ENCODE measurements at places on chromosomes 16 and 17.
A peak's percentile ranks its signal among the peaks of the same experiment; 100 is the strongest.

- no peak for DNase-seq
Measured at GRCh38 chr16:27370318-27370717, 31.7 kb upstream of the IL21R start.

DNA sequence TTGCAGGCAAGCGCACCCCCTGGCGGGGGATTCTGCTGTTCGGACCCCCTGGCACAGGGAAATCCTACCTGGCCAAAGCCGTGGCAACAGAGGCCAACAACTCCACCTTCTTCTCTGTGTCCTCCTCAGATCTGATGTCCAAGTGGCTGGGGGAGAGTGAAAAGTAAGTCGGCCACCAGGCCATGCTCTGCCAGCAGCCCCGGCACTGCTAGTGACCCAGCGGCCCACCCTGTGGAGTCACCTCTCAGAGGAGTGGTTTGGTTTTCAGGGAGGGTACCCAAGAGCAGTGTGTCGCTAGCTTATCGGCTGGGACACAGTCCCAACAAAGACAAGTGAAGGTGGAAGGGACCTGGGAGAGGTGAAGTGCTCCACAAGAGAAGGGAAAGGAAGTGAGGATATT lies 8.2 kb downstream of the VPS4A start:
- no peak for DNase-seq

DNA sequence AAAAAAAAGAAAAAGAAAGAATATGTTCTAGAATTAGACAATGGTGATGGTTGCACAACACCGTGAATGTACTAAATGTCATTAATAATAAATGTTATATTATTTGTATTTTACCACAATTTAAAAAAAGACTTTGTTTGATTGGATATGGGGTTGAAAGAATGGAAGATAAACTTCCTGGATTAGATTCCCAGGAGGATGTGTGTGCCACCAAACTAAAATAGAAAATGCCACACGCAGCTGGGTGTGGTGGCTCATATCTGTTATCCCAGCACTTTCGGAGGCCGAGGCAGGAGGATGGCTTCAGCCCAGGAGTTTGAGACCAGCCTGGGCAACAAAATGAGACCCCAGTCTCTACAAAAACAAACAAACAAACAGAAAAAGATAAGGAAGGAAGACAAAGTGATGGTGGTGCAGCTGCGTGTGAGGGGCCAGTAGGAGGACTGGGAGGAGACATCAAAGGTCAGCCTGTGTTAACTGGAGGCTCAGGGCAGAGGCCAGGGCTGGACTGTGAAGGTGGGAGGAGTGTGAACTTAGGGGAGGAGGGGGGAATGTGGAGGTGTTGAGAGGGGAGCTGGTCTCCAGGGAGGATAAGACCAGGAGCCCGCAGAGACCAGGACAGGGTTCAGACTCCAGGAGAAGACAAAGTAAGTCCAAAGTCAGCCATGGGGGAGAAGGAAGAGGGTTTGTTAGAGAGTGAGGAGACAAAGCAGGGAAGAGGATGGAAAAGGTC lies 4.1 kb downstream of the PECAM1 start:
- DNase-seq: no peak

DNA sequence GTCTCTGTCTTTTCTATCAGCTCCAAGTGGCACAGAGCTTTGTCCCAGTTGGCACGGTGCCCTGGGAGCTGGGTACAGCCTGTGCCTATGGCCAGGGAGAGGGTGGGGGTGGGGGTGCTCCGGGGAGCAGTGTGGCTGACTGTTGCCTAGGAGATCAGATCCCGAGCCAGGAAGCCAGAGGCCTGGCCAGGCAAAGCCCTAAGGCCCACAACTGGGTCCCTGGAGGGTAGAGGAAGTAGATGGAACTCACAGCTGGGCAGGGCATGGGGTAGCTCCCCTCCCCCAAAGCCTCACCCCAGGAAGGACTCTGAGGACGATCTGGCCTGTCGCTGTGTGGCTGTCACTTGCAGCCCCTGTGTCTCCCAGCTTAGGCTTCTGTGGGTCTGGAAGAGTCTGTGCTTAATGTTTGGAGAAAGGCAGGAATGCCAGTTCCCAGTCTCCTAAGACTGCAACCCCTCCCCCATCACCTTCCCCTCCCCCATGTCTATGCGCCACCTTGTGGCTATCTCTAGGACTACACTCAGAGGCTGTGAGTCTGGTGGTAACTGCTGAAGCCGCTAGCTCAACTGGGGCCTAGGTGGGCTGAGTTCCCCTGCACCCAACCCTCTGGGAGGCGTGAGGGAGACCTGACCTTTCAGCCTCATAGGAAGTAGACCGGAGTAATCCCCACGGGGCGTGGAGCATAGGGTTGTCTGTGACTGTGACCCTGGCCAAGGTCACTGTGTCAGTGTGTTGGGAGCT lies 12.6 kb downstream of the THRA start:
- peak; percentile 36 for DNase-seq

- no peak for DNase-seq
Measured at GRCh38 chr16:66299349-66299748, 67.1 kb upstream of the CDH5 start.

DNA sequence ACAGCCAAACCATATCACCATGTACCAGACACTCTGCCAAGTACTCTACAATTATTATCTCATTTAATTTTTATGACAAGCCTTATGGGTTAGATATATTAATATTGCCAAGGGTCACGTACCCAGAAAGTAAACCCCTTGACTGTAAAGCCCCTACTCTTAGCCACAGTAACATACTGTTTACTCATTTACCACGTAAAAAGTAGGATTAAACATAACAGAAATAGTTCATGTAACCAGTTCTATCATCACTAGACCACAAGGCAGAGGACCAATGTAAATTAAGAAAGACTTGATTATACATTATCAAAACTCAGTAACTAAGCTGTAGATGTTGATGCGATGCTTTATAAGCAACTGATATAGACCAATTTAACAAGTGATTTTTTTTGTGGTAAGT lies 101.5 kb upstream of the CNTNAP4 start:
- no peak for DNase-seq

GRCh38 chr16:67104845-67105244 lies 4.9 kb upstream of the PHAF1 start:
- no peak for DNase-seq

DNA sequence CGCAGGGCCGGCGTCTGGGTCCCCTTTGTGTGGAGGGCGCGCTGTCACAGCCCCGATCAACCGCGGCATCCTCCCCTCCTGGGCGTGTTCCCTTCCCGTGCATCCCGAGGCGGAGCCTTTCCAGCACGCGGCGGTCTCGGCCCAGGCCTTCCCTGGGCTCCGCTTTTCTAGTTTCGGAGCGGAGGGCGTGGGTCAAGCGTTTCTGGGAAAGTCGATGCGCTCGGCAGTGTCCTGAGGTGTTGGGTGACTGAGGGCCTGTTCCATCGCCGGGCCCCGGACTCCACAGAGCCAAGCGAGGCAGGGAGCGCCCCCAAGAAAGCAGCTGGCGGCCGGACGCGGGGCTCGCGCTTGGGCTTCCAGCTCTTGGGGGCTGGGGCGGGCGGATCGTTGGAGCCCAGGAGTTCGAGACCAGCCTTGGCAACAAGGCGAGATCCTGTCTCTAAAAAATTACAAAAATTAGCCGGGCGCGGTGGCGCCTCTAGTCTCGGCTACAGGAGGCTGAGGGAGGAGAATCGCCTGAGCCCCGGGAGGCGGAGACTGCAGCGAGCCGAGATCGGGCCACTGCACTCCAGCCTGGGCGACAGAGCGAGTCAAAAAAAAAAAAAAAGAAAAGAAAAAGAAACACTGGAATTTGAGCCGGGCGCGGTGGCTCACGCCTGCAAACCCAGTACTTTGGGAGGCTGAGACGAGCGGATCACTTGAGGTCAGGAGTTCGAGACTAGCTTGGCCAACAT lies 806 bp downstream of the IFT140 start:
- no peak for DNase-seq

GRCh38 chr17:18257982-18258355 lies 569 bp downstream of the FLII start:
- DNase-seq: no peak

DNA sequence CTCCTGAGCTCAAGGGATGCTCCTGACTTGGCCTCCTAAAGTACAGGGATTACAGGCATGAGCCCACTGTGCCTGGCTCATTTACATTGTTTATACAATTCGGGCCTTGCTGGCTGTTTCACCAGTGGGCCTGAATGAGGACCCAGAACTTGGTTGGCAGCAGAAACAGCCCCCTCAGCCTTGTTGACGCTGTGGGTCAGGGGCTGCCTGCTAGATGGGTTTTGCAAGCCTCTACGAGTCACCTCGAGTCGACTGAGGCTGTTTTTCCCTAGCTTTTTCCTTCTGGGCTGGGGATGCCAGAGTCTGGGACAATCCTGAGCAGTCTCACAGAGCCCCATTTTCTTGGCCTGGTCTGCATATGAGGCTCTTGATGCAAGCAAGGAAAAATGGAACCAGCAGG lies 16.1 kb downstream of the PPL start:
- DNase-seq: no peak

- DNase-seq: no peak
Measured at GRCh38 chr16:64486561-64486960, 635.3 kb downstream of the CDH11 start.

- no peak for DNase-seq
Measured at GRCh38 chr17:43860927-43861622, 14.1 kb downstream of the CD300LG start.

DNA sequence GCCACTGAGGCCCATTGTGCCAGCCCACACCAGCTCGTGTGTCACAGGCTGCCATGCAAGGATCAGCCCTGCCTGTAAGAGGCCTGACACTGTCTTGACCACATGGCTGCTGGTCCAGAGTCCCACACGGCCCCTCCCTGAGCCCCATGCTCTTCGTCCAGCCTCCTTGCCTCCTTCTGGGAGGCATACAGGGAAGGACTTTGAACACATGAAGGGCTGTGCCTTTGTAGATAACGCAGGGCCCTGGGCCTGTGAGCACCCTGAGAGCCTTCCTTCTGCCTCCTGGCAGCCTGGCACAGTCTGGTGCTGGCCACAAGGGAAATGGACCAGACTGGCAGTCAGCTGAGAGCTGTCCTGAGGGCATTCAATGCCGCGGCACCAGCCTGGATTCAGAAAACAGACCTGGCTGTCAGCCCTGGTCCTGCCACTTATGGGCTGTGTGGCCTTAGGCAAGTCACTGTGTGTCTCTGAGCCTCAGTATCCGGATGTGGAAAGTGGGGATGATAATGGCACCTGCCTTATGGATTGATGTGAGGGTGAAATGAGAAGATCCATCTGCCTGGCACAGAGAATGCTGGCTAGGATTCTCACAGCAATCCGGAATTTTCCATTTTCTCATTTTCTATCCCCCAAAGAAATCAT lies 19.2 kb upstream of the SPNS2 start:
- no peak for DNase-seq

GRCh38 chr16:89187032-89187769 lies 13.1 kb downstream of the SLC22A31 start:
- DNase-seq: peak; percentile 15

DNA sequence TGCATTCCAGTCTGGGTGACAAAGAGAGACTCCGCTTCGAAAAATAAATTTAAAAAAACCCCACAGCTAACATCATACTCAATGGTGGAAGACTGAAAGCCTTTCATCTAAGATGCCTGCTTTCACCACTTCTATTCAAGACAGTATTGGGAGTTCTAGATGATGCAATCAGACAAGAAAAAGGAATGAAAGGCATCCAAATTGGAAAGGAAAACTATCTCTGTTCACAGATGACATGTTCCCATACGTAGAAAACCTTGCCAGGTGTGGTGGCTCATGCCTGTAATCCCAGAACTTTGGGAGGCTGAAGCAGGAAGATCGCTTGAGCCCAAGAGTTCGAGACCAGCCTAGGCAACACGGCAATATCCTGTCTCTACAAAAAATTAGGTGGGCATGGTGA lies 31.1 kb downstream of the RANBP10 start:
- DNase-seq: no peak

DNA sequence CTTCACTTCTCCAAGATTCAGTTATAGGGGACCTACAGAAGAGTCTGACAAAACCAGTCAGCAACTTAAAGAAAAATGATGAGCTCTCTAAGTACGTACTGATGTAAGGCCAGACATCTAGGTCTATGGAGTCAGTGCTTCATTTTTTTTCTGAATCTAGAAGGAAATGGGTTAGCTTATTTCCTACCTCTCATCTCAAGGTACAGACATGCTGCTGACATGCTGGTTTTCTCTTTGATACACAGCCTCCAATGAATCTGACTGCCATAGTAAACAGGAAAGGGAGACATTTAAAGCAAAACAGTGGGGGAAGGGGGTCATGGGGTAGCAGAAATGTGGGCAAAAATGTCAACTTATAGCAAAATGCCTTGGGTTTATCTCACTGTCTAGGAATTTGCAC lies 16.4 kb downstream of the CDR2 start:
- no peak for DNase-seq

- DNase-seq: no peak
Measured at GRCh38 chr17:64017381-64017980, 3.0 kb downstream of the ICAM2 start.

DNA sequence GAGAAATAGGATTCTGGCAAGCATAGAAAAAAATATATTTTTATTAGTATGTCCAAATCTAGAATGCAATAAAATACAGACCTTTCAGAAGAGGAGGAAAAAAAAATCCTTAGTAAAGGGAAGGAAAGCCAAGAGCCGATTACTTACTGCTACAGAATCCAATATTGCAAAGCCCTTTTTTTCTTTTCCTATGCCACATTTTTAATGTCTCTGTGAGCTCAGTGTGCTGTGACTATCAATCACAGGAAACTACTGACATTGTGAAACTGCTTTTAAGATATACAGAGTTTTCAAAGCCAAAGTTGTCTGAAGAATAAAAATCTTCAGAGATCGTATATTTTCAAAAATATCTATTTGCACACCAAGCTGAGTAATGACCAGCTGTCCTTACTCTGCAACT lies 120.4 kb downstream of the CHD9NB start:
- no peak for DNase-seq

DNA sequence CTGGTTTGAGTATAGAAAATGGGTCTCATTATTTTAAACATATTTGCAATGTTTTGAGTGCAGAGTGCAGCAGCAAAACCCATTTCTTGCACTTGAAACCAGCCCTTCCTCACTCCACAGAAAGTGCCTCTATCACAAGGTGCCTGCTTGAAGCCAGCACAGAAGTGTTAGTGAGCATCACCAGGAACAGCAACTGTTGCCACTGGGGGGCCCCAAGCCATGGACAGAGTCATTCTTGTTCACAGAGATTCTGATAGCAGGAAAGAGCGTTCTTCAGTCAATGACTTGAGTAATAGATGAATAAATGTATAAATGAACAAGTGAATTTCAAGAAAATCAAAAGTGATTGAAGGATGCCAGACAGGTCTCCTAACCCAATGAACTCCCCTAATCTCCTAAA lies 45.6 kb downstream of the CHD9NB start:
- no peak for DNase-seq

GRCh38 chr17:61384692-61385576 lies 14.7 kb upstream of the TBX2 start:
- DNase-seq: no peak
